ENCODE measurements at places on chromosomes 3 and 15.

DNA sequence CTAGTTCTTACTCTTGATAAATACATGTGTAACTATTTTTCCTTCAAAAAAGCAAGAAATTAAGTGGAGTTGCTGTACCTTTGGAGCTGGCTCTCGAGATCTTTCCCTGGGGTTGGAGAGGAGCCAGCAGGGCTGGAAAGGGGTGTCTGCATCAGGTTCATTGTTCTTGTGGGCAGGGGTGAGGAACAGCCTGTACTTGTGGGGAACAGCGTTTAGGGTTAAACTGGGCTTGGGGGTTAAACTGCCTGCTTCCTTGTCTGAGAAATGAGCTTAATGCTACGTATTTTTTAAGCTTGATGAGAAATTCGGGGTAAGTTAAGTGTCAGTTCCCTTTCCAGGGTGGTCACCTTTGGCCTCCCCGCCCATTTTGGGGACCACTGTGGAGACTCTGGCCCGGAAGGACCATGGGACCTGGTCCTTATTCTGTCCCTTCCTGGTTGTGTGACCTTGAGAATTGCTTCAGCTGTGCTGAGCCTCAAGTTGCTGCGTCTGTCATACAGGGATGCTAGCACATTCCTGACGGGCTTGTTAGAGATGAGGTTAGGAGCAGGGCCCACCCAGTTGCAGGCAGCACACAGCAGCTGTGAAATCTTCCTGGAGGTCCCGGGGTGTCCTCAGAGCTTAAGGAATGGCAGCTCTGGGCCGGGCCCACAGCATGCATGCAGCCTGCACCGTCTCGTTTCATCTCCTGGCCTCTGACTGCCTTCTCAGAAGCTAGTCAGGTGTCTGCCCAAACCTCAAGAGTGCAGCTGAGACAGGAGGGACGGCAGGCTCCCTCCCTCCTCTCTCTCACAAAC is 11.6 kb downstream of the H1-8 start:
- DNase-seq = no peak

GRCh38 chr15:99749386-99749785 is 16.1 kb upstream of the LYSMD4 start:
- no peak for DNase-seq

DNA sequence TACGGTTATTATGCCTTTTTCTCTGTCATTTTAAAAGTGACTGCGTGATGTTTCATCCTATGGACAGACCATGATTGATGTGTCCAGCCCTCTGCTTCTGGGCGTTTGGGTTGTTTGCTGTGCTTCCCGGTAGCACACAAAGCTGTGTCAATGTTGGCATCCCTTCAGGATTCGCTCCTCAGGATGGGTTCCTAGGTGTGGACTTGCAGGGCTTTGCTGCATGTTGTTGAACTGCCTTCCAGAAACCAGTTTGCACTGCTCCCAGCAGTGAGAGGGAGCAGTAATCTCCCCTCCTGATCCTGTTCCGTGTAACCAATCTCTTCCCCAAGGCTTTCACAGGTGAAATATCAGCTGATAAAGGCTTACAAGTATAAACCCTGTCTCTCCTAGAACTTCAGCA is 787 bp downstream of the TRPM1 start:
- no peak for DNase-seq

DNA sequence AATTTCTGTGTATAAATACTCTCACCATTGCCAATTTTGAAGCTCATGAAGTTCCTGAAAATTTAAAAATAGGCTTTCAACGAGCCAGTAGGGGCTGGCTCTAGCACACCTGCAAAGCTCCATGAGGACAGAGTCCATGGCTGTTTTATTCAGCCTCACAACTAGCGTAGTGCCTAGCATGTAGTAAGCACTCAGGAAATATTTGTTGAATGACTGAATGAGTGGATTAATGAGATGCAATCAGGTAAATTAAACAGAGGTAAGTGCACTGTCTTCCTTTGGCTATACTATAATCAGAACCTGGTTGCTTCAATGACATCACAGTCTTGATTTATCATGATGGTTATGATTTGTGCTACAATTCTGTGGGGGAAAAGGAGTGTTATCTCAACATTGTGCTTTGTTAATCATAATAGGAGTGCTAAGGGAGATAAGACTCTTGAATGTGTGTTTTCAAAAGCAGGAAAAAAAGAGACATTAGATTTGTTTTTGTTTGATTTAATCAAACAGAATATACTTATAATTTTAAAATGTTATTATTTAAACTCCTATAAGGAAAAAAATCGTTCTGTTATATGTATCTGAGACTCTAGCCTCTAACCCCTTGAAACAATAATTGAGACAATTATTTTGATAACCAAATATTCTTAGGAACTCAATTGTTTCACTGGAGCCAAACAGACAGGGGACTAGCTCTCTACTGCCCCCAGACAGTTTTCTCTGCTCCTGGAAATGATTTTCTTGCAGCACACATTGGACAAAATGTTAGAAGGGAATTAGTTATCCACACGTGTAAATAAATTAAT is 171.7 kb upstream of the ATP11B start:
- DNase-seq = no peak

- no peak for DNase-seq
Observed at GRCh38 chr3:172707967-172708366, 2.9 kb downstream of the NCEH1 start.

GRCh38 chr3:28598165-28598564 is 249.5 kb upstream of the AZI2 start:
- no peak for DNase-seq

GRCh38 chr3:126476166-126477060 is 722 bp upstream of the ZXDC start:
- DNase-seq = no peak

- DNase-seq = peak; percentile 86
Observed at GRCh38 chr3:134473868-134474546, 11.8 kb downstream of the ANAPC13 start.

DNA sequence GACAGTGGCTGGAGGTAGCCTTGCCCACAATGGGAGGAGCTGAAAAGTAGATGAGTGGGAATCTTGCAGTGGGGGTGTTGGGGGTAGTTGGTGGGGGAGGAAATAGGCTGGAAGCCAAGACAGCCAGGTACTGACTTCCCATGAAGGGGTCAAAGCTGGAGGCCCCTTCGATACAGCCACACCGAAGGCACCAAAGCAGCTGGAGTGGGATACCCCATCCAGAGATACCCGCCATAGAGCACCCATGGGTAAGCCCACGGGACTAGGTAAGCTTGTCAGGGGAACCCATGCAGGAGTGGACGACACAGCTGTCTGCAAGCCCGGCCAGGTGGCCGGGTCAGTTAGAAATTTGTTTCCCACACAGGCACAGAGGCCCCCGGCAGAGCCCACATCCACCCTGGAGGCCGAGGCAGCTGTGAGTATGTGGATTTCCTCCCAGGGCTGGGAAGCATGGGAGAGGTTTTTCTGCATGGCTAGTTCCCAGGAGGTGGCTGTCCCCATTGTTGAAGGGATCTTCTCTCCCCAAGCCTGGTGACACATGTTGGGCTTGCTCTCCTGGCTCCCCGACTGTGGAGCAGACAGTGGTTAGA is 28.6 kb downstream of the PRR23E start:
- no peak for DNase-seq

DNA sequence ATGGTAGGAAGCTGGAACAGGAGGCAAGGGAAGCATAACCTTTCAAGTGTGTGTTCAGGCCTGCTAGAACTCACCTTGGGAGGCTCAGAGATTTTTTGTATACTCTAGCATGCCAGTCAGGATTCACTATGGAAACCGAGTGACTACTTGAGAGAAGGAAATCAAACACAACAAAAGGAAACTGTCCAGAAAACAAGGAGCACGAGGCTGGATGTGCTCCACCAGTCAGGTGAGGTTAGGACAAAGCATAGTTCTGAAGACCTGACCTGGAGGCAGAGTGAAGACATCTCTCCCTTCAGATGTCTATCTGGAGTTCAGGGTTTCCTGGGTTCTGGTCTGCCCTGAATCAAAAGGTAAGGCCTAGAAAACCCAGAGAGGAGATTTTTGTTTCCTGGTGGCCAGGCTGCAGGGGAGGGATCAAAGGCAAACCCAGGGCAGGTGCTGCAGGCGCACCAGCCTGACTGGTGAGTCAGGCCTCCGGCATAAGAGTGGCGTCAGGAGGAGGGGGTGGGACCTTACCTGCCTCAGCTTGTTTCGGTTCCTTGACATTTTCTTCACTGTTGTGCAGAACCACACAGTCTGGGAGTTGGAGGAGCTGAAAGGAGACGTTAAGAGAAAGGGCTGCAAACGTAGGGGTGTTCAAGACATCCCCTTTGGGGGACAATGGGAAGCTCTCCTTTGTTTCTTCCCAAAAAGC is 52.2 kb upstream of the OSBPL11 start:
- DNase-seq = no peak

GRCh38 chr3:192914848-192915247 is 2.8 kb downstream of the MB21D2 start:
- DNase-seq = no peak

GRCh38 chr3:50375258-50375931 is 16.1 kb upstream of the TMEM115 start:
- no peak for DNase-seq

DNA sequence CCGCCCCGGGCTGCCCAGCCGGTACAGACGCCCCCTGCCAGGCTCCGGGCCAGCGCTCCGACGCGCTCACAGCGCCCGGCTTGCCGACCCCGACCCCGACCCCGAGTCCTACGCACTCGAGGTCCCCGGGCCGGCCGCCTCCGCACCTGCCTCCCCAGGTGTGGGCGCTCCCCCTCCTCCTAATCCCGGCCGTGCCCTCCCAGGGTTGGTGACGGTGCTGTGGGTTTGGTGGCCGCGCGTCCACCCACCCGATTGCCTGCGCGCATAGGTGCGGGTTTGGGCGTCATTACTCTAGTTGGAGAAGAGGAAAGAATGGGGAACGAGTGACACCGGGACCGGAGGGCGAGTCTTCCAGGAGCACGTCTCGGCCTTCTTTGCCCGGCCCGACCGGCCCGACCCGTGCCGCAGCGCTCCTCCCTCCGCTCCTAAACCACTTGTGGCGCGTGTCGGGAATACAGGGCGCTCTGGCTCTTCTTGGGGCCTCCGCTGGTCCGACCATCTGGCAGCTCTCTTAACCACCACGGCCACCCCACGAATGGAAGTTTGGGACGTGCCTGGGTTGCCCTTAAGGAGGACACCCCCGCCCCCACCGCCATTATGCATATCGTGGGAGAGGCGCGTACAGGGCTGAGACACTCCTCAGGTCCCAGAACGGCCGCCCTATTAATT is 810 bp upstream of the THRB start:
- no peak for DNase-seq

- DNase-seq = no peak
Observed at GRCh38 chr3:45488591-45488990, 100.2 kb downstream of the LARS2 start.

- no peak for DNase-seq
Observed at GRCh38 chr15:44574734-44575133, 37.8 kb downstream of the EIF3J start.

- DNase-seq = no peak
Observed at GRCh38 chr3:73321286-73321999, 260.0 kb downstream of the EBLN2 start.

DNA sequence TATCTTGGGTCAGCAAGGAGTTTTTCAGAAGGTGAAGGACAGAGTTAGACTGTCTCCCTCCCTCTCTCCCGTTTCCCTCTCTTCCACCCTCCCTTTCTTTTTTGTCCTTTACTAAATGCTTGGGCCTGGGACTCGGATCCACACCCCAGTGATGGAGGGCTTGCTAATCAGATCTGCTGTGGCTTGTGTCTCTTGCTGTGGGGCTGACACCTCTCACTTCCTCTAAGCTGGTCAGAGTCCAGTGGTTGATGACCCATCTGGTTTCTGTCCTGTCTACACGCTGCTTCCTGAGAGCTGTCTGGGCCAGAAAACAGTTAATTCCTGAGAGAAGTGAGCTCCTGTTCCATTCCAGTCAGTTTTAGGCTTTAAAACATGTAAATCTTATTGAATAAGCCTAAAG is 849 bp downstream of the TRAK1 start:
- DNase-seq = no peak
